GM04503 (cell line): ENCODE measurements at places on chromosomes 7 and 10.

DNA sequence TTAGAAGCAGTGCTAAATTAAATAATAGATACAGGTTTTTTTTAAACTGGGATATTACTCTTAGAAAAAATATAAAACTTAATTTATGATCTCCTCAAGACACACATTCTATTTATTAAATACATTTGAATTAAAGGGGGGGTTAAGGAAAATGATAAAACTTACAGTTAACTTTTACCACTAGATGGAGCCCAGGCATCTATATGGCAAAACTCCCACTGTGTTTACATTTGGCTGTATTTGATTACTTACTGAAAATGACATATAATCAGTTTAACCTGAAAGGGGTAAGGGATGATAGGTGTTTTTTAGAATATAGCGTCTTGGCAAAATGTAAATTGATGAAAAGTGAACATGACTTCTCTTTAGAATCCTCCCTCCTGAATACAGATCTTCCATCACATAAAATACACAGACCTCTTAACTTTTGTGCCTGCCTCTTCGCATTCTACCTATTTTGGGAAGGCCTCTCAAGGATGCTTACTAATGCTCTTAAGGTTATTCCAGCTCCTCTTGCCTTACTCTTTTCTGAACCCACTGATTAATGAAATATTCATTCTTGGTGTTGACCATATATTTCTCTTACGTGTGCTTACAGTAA, 235.7 kb downstream of the AGMO start:
- DNase-seq = no peak

DNA sequence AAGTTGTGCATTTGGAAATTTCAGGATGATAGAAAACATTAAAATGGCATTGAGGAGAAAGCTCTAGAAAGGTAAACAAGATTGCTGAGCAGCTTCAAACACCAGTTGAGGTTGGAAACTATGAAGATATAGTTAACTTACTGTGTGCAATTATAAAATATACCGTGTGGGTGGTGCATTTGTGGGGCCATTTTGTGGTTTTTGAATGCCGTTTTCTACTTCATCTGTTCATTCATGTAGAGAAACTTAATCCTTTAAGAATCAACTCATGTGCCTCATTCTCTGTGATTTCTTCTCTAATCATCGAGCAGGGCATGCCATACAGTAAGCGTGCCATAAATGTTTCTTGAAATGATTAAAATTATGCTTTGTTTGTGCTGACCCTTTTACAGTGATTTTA, 232.8 kb upstream of the TEX47 start:
- DNase-seq = no peak

- DNase-seq = no peak
These were observed 5.9 kb upstream of the HDAC9 start for GRCh38 chr7:18489624-18490023.

- no peak for DNase-seq
These were observed 918 bp downstream of the DBNL start for GRCh38 chr7:44045226-44046014.

DNA sequence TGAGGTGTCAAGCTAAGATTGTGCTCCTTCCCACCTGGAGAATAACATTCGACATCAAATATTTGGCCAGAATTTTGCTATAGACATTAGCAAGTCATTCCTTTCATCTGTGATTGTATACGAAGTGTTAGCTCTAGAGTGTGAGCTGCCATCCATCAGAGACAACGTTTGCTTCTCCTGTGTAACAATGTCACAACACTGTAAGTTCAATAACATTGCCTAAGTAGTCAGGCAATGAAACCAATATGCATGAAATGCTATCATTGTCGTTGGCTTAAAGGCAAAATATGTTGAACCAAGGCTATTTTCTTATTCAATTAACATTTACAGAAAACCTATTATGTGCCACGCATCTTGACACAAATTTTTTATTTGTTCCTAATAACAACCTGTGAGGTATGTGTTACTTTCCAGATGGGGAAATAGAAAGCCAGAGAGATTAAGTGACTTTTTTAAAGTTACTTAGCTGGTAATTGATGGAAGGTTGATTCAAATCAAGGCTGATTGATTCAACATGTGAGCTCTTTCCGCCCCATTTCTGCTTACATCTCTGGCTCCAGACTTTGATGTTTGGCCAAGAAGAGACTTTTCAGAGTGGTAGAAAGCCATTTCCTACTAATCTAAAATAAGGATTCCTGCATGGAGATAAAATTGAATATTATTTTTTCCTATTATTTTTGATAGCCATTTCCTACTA, 32.0 kb downstream of the BET1 start:
- DNase-seq = no peak

GRCh38 chr7:157271315-157271990, 65.4 kb upstream of the DNAJB6 start:
- DNase-seq = no peak

DNA sequence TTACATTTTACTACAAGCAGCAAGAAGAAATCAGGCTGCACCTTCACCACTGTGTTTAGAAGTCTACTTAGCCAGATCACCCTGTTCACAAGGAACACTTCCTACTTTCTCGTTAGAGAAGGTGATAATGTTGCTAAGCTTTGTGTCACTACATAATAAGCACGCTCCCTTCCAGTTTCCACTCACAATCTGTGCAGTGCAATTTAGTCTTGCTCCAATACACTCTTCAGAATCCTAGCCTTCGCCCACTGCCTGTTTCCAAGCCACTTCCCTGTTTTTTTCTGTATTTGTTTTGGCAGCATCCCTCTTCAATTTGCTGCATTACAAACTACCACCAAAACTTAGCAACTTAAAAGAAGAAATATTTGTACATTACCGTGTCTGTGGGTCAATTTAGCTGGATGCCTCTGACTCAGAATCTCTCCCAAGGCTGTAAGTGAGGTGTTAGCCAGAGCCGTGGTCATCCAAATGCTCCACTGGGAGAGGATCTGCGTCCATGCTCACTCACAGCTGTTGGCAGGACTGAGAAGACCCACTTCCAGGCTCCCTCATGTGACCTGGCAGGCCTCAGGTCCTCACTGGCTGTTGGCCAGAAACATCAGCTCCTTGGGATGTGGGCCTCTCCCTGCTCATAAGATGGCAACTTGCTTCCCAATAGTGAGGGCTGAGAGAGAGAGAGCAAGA, 110.4 kb downstream of the PON1 start:
- peak; percentile 71 for DNase-seq

DNA sequence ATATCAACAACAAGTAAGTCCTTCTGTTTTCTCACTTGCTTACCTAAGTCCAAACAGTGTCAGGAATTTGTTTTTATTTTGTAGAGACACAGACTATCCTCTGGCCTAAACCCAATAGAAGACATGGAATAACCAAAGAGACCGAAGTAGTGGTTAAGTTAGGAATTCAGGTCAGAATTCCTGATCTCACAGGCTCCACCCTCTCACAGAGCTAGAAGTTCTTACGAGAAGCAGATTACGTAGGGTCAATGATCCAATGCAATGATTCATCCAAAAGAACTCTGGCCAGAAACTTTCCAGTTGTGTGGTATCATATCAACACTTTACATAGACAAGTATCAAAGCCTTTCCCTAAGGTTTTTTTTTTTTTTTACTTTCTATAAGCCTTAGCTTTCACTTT, 73.8 kb downstream of the IQUB start:
- DNase-seq = peak; percentile 3

DNA sequence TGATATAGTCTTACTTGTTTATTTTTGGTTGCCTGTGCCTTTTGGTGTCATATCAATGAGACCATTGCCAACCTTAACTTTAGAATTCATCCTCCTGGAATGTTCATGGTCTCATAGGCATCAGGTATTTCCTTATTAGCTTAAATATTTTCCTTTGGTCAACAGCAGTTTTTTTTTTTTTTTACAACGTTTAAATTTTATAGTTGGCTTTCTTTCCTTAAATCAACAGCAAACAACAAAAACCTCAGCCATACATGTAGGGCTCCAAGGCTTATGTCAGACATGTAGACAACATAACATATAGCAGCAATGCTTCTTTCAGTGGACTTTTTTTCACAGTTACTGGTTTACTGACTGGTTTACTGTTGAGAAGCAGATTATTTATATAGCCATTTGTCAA, 22.7 kb downstream of the ENTPD7 start:
- DNase-seq = no peak

DNA sequence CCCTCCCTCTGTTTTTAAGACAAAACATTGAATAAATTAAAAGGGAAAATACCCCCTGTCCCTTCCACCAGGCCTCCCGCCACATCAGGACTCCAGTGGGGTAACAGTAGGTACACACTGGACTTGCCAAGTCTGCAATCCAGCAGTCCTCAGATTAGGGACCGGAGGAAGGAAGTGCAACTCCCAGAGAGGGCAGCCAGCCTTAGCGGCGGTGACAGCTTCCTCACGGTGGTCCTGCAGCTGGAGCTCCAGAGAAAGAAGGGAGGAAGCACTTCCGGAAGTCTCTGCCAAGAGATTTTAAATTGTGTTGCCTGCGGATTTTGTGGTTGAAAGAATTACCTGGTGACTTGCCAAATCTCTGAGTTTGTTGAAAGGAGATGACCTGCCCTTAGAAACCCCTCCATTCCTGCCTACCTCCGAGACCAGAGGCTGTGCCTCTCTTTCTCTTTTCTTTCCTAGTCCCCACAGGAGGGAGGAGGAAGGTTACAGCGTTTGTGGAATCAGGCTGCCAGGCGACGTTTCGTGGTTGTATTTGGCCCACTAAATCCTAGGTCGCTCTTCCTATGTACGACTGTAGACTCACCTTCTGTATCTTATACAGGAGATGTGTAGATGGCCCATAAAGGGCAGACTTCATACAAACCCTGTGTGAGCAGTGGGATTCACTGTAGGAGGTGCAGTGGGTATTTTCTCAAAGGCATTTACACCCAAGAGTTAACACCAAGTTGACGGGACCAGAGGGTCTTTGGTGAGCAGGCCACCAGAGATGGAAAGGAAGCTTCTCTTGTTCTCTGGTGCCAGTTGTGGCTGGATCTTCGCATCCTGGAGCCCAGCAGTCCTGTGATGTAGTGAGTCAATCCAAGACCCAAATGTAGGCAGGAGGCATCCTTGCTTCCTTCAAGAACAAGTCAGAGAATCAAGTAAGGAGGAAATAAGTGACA, 77.9 kb downstream of the INSIG1 start:
- no peak for DNase-seq

DNA sequence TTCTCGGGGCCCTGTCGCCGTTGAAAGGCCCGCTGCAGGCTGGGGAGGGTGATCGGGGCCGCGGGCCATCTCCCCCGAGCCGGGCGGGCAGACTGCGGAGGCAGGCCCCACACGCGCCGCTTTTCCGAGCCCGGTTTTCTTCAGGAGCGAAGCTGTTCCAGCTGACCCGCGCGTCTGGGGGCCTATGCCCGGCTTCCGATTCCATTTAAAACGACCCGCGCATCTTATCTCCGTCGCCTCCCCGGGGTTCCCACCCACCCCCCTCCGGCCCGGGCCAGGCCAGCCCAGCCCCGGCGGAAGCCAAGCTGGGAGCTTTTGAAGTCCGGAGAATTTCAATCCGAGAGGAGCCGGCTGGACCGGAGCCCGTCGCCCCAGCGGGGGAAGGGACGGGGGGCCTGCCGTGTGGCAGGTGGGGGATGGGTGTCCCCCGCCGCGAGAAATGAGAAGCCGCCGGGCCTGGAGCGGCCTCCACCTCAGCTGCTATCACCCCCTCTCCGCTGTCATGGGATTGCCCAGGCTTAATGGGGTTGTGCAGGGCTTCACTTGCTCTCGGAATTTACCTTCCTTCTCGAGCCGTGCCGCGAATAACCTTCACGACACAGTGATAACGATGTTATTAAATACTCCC, 3.1 kb upstream of the EVX1 start:
- DNase-seq = no peak

GRCh38 chr7:104894726-104895521, 119.1 kb upstream of the KMT2E start:
- DNase-seq = no peak

GRCh38 chr7:31664890-31665289, 22.1 kb upstream of the PPP1R17 start:
- no peak for DNase-seq

GRCh38 chr10:116403740-116404250, 23.9 kb upstream of the PNLIPRP3 start:
- DNase-seq = no peak

DNA sequence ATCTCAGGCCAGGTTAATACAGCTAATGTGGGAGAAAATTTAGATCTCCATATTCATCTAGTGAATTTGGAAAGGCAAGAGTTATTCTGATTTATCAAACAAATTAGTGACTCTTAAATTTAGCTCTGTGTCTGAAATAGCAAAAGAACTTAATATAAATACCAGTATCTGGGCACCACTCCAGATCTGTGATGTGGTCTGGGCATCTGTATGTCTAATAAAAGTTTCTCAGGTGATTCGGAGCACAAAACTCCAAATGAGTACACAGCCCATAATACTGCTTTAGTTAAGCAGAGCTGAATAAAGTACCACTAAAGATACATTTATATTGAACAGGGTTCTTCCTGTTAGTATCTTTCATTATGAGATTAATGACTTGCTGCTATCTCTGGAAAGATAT, 261.4 kb downstream of the BAMBI start:
- DNase-seq = no peak

DNA sequence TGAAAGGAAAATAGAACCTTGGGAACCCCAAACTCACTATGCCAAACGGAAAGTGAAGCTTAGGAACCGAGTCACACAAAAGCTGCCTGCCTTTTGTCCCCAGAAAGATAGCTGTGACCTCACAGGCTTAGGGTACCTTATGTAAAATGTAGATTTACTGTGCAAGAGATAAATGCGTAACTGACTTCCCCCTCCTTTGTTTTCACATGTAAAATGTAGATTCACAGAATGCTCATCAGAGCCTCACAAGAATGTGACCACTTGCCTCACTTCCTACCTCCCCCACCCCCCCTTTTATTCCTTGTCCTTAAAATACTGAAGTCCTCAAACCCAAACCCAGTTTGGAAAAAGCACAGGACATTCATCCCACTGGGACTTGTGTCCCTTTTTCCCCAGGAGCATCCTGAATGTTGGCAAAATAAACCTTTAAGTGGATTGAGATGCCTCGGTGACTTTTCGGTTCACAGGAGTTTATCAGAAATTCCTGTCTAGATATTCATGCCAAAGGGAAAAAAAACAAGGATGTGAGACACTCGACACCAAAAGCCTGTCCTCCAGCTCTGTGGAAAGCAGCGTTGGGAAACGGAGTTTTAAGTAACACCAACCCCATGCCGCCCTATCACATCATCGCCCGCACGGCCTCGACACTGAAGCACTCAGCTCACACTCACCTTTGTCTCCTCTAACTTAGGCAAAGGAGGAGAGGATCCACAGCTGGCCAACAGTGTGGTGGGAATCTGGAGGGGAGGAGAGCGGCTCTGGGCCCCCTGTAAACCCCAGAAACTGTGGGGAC, 45.9 kb downstream of the SVIL start:
- DNase-seq = no peak

- no peak for DNase-seq
These were observed 47.4 kb upstream of the SLC29A3 start for GRCh38 chr10:71271662-71272055.

- no peak for DNase-seq
These were observed 527 bp downstream of the AKR1B1 start for GRCh38 chr7:134458341-134458805.
